ENCODE measurements at places on chromosomes 6 and 20.

- no peak for DNase-seq
Observed at GRCh38 chr6:140160909-140161308, 786.5 kb upstream of the CITED2 start.

- no peak for DNase-seq
Observed at GRCh38 chr6:129606664-129607063, 103.3 kb downstream of the ARHGAP18 start.

DNA sequence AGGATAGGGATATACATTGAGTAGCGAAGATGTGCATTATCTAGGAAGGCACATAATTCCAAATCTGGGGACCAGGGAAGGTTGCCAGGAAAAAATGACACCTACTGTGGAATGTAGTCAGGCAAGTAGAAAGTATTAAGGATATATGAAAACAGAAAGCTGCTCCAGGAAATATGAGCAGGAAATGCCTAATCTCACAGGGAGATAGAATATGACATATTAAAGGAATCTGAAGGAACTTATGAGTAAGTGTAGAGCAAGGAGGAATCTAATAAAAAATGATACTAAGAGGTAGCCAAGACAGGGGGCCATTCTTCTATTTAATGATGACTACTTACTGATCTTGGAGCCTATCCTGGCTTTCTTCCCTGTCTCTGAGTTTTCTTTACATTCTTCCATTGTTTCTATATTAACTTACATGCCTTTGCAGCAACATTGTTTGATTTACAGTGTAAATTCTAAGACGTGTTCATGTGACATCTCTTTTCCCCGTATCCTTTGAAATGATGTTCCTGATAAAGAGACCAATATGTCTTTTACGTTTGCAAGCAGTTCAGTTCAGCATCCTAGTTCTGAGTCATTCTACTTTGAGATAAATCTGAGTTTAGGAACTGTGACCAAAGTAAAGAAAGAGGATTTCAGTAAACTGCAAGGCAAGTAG is 58.6 kb downstream of the TINAG start:
- no peak for DNase-seq

DNA sequence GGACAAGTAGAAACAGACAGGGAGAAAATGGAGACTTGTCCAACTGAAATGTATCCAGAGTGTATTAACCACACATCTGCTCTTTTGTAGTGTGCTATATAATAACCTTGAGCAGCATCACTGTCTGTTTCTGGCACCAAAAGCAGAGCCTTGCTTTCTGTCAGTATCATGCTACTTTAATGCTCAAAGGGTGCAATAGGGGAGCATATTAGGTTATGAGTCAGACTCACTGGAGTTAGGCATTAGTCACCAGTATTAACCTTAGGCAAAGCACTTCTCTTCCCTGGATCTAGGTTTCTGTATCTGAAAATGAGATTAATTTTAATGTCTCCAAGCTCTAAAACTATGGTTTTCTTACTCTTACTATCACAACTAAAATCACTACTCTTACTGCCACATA is 280.1 kb downstream of the TFAP2B start:
- no peak for DNase-seq

- DNase-seq, result no peak
Observed at GRCh38 chr20:1105599-1106194, 12.7 kb upstream of the PSMF1 start.

- no peak for DNase-seq
Observed at GRCh38 chr6:159777240-159777904, 12.0 kb downstream of the TCP1 start.

- no peak for DNase-seq
Observed at GRCh38 chr20:58434326-58434725, 45.3 kb downstream of the VAPB start.

GRCh38 chr6:42914546-42914945 is 1.3 kb upstream of the PTCRA start:
- no peak for DNase-seq
